ENCODE measurements at places on chromosomes 7 and 10.

GRCh38 chr10:26799342-26799741, 61.4 kb downstream of the ABI1 start:
- DNase-seq: no peak

DNA sequence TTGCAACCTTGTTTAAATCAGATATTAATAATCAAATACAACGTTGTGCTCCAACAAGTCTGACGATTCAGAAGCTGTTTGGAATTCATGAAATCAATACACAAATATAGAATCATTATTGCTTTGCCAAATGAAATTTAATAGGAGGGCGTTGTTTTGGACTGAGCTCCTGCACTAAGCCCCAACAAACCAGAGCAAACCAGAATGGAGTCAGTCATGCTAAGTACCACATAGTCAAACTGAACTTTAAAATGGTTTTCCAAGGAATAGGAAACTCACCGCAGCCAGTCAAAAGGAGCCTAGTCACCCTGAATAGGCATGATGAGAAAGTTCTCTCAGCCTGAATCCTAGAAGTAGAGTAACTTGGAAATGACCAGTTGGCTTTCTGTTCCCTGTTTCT, 53.7 kb downstream of the HACD1 start:
- no peak for DNase-seq

GRCh38 chr7:21430575-21430954, 2.7 kb downstream of the SP4 start:
- no peak for DNase-seq

DNA sequence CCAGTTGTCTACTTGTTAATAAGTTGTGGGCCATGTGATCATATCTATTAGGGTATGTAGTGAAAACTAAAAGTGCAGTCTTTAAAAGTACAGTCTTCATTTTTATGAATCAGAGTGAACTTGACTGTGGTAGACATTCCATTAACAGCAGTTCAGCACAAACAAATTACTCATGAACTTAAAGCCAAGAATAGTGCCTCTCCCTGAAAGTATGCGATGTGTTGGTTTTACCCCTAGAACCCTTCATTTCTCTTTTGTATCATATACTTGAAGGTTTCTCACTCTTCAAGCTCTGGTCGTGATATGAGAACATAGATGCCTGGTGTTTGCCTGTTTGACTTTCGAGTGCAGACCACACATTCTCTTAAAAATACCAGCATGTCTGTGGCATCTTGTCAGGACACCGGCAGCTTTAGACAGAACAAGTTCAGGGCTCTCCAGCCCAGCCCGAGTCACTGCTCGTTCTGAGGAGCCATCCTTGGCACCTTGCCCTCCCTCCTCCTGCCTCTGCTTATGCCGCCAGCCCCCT, 159.3 kb downstream of the LCOR start:
- DNase-seq: no peak

DNA sequence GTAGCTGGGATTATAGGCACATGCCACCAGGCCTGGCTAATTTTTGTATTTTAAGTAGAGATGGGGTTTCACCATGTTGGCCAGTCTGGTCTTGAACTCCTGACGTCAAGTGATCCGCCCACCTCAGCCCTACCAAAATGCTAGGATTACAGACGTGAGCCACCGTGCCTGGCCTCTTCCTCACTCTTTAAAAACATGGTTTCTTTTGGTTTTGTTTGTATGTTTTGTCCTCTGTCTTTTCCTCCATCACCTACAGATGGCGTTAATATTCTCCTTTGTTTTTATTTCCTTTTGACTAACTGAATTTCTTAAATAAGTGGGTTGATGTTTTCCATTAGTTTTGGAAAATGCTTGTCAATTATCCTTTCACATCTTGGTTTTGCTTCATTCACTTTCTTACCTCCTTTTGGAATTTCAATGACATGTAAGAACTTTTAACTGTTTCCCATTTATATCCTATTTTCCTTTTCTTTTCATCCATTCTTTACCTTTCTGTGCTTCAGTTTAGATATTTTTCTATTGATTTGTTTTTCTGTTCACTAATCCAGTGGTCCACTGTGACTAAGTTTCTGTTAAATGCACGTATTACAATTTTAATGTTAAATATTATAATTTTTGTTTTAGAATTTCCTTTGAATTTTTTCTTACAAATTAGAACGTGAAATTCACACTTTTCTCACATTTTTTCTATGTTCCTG, 104.1 kb downstream of the ZNF467 start:
- no peak for DNase-seq

- no peak for DNase-seq
Observed at GRCh38 chr7:128045158-128045557, 13.9 kb upstream of the LRRC4 start.

- DNase-seq: no peak
Observed at GRCh38 chr7:27745064-27745583, 5.2 kb downstream of the TAX1BP1 start.

DNA sequence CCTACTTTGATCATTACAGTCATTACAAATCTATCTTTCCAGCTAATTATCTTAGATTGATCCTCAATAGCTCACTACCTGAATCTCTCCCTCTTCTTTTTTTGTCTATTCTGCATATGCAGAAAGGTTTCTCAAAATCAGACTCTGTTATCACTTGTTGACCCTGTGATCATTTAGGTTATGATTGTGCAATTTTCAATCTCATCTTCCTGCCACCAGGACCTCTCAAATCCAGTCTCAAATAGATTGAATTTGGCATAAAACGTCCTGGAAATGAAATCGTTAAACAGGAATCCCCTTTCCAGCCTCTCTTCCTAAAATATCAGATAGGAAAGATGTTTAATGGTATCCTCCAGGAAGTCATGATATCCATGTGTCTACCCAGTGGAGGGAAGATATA, 96.6 kb downstream of the ST8SIA6 start:
- no peak for DNase-seq

GRCh38 chr7:537911-538634, 18.4 kb upstream of the PDGFA start:
- no peak for DNase-seq

- DNase-seq: no peak
Observed at GRCh38 chr10:124509880-124510632, 48.4 kb downstream of the LHPP start.

- no peak for DNase-seq
Observed at GRCh38 chr10:20040012-20040411, 223.8 kb downstream of the PLXDC2 start.

DNA sequence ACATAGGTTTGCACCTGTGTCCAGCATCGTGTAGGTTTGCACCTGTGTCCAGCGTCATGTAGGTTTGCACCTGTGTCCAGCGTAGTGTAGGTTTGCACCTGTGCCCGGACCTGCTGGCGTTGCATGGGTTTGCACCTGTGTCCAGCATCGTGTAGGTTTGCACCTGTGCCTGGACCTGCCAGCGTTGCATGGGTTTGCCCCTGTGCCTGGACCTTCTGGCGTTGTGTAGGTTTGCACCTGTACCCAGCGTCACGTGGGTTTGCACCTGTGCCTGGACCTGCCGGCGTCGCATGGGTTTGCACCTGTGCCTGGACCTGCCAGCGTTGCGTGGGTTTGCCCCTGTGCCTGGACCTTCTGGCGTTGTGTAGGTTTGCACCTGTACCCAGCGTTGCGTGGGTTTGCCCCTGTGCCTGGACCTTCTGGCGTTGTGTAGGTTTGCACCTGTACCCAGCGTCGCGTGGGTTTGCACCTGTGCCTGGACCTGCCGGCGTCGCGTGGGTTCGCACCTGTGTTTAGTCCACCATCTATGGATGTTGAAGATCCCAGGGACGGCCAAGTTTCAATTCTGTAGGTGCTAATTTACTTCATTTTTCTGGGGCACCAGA, 158.0 kb downstream of the WDR37 start:
- no peak for DNase-seq

- no peak for DNase-seq
Observed at GRCh38 chr10:64558094-64558835, 1037.1 kb downstream of the REEP3 start.

Data from bone marrow (tissue), 2 donors.